Myocyte (in vitro differentiated cells): ENCODE measurements at places on chromosomes 4 and X. TPM values are rescaled to one million over a fixed set of nuclear protein-coding genes. Genes with fewer than 3 reads are reported as not detected.

Gene ATOH1
- not detected in 2 replicates for total RNA-seq

Gene MAMLD1
- total RNA-seq = 2.4 and 3.0 TPM in 2 replicates

Gene FOXR2
- not detected in 2 replicates for total RNA-seq

Gene GSX2
- not detected in 2 replicates for total RNA-seq

Gene VBP1
- 80.2 and 80.8 TPM in 2 replicates for total RNA-seq

Gene NEIL3
- 0.16 and 0.53 TPM in 2 replicates for total RNA-seq

Gene TSPAN7
- total RNA-seq = 34.6 and 38.9 TPM in 2 replicates

Gene TRAM1L1
- total RNA-seq = 5.7 and 6.2 TPM in 2 replicates

Gene CCSER1
- total RNA-seq = not detected in 2 replicates

Gene SLITRK2
- total RNA-seq = not detected in 2 replicates

Gene FRAS1
- total RNA-seq = 18.3 and 21.0 TPM in 2 replicates

Gene PDCL2
- total RNA-seq = not detected in 2 replicates

Gene NSUN7
- not detected in 2 replicates for total RNA-seq

Gene GUCY1B1
- total RNA-seq = 8.3 and 9.6 TPM in 2 replicates

Gene CDK16
- 146 and 151 TPM in 2 replicates for total RNA-seq

Gene LPAR4
- 6.3 and 11.7 TPM in 2 replicates for total RNA-seq

Gene ALAS2
- total RNA-seq = not detected in 2 replicates
